CD4-positive, alpha-beta T cell treated with Interferon alpha-2 for 1 hour (primary cell): ENCODE measurements at places on chromosomes 16 and 17.

DNA sequence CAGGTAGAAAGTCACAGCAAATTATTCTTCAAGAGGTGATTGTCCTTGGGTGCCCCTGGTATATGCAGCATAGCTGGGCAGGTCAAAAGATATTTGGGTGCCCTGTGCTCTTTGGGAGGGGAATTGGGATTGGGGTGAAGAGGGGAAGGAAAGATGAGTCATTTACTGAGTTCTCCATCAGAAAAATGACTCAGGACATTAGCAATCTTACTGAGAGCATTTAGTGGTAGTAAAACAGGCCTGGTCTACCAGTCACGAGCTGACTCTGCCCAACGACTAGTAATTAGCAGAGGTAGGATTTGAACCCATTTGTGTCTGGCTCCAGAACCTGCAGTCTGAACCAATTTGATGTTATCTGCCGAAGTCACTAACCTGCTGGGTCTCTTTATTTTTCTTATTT, 6.0 kb upstream of the GRIN2A start:
- DNase-seq: no peak

DNA sequence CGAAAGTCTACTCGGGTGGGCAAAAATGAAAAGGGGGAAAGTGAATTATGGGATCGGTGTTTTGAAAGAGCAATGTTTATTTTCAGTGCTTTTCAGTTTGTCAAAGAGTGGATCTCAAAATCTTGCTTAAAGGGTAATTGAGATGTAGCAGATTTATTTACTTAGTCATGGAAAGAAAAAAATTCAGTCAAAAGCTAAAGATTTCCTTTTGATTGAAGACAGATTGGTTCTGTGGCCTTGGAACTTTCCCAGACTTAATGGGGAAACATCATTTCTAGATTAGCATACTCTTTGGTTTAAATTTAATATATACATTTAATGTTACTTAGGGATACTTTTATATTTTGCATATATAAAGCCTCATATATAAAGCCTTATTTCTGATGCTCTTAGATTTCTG, 20.6 kb downstream of the PRKAR1A start:
- DNase-seq: no peak

DNA sequence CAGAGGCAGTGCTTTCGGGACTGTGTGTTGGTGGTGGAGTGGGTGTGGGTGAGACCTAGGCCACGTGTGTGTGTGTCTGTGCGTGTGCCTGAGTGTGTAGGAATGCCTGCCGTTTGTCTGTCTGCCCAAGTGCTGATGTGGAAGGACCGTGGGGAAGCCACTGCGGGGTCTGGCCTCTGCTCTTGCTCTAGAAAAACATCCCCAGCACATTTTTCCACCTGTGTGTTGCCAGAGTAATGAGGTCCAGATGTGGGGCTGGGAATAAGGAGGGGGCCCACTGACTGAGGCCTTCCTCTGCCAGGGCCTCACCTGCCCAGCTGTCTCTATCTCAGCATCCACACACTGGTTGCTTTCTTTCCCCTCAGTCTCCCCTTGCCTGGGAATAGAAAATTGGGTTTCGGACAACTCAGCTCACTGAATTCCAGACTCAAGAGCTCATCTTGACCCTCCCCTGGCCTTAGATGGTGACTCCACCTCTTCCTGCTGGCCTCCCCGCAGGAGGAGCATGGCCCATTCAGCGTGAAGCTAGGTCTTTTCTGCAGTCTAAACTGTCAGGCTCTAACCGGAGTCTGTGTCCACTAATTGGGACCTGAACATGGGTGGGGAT, 7.6 kb downstream of the SGCA start:
- no peak for DNase-seq

- DNase-seq: no peak
These were observed 14.4 kb upstream of the ATP2A3 start for GRCh38 chr17:3978421-3979289.

GRCh38 chr16:30903596-30903995, 7.2 kb downstream of the CTF1 start:
- peak; percentile 36 for DNase-seq
